Stimulated activated CD8-positive, alpha-beta memory T cell treated with anti-CD3 and anti-CD28 coated beads, Interleukin-15, amount 100 ng/mL, for 48 hours (primary cell): ENCODE measurements at places on chromosomes 11 and 22.

DNA sequence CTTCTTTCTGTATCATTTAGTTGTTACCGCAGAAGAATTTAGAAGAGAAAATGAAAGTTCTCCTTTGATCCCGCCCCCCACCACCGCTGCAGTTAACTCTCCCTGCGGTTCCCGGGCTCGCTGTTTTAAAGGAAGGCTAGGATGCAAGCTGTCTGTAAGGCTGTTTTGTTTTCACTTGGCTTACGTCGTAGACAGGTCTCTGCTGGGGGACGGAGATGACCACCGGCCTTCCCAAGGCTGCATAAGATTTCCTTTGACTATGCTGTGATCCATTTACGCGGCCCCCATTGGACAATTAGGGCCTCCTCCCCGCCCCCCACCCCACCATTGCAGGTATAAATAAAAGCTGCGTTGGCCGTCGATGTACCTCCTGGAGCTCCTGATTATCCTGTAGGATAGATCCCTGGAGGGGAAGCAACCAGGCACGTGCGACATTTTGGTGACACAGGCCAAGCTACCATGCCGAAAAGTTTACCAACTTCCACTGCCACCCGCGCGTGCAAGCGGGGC, 1.4 kb upstream of the CPT1A start:
- DNase-seq: no peak

DNA sequence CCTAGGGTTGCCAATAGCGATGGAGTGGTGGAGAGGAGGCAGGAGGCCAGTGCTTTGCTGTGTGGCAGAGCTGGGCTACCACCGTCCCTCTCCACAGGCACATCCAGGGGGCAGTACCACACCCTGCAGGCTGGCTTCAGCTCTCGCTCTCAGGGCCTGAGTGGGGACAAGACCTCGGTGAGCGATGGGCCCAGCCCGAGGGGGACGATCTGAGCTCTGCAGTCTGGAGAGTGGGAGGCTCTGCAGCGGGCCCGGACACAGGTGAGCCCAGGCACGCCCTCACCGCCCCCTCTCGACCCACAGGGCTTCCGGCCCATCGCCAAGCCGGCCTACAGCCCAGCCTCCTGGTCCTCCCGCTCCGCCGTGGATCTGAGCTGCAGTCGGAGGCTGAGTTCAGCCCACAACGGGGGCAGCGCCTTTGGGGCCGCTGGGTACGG, 2.5 kb downstream of the PKP3 start:
- DNase-seq: no peak

GRCh38 chr11:118128721-118129470, 23.7 kb downstream of the SCN4B start:
- no peak for DNase-seq

- no peak for DNase-seq
Measured at GRCh38 chr11:94090401-94090800, 38.2 kb upstream of the PANX1 start.

DNA sequence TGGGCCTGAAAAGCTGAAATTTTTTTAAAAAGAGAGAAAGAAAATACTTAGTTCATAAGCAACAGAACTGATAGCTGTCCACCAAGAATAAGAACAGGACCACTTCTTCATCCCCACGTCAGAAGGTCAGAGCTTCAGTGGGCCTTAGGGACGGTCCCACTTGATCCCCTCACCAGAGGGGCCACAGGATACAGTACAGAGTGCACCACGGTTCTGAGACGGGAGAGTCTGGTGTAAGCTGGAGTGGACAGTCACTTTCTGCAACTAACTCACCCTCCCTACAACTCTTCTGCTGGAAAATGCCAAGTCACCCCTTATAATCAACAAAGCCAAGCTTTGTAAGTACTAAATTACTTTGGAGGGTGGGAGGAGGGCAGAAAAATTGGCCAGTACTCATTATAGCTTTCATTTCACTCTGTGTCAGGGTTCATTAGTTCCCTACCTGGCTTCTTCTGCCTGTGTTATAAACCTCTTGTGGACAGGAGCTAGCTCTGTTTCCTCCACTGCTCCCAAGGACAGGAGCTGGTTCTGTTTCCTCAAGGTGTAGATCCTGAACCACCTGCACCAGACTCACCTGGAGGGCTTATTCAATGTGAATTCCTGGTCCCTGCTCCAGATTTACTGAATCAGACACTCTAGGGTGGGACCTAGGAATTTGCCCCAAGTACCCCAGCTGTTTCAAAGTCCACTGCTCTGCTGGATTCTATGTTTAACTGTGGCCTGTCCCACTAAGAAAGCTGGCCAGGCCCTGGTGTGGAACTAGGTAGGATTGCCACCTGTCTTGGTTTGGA, 39.6 kb downstream of the SCGB1A1 start:
- DNase-seq: no peak

DNA sequence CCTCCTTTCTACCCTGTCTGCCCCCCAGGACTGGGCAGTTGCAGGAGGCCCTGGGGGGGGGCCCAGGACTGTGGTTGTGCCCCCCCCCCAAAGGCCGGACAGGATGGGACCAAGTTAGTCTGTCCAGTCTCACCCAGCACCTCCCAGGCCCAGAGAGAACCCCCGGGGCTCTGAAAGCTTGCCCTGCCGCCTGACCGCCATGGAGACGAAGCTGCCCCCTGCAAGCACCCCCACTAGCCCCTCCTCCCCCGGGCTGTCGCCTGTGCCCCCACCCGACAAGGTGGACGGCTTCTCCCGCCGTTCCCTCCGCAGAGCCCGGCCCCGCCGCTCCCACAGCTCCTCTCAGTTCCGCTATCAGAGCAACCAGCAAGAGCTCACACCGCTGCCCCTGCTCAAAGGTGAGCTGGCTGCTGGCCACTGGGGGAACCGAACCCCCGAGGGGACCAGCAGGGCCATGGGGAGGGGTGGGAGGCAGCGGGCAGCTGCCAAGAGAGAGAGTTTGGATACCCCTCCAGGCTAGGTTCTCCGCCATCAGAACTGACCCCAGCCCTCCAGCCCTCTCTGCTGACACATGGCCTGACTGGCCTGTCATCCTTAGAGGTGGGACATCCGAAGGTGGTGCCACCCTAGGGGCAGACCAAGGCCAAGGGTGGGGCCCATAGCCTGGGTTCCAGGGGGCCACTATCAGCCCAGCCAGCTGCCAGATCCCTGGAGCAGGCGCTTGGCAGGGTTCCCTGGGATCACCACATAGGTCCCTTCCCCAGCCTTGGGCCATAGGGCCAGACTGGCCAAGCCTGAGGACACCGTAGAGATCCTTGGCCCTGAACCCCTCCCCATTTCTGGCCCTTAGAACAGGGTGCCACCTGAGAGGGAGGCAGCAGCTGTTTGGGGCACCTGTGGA, 1.3 kb downstream of the PPP2R5B start:
- DNase-seq: no peak

DNA sequence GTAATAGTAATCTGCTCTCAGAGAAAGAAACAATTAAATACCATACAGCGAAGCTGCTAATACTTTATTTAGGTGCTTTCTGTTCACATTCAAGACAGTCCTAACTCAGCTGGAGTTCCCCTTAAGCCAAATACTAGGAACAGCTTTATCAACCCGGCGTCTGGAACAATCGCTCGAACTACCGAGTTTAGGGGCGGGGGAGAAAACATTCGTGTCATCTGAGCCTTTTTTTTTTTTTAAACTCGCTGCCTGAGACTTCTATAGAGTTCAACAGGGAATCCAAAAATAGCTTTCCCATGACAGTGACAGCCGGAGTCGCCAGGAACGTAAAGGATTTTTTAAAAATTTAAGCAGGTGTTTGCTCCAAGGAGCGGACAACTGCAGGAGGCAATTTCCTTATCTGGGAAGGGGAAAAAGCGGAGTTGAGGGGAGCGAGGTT, 852 bp downstream of the TRAF6 start:
- no peak for DNase-seq

DNA sequence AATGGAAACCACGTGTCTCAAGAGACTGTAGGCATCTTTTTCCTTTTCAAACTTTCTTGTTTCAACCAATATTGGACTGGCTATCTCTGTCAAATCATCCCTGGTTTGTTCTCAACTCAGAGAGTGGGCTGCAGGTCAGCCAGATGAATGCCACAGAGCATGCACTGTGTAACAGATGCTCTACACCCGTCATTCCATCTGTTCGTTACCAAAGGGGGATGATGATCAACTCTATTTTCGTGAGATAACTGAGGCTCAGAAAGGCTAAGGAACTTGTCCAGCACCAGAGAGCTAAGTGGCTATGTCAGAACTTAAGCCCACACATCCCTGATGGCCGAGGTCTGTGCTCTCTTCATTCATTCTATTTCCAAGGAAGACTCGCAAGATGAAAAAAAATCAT, 42.1 kb downstream of the SLC1A2 start:
- DNase-seq: no peak

GRCh38 chr11:72639502-72640375, 34.5 kb downstream of the PDE2A start:
- DNase-seq: no peak

GRCh38 chr11:57979532-57980079, 44.1 kb upstream of the OR9Q1 start:
- DNase-seq: no peak

DNA sequence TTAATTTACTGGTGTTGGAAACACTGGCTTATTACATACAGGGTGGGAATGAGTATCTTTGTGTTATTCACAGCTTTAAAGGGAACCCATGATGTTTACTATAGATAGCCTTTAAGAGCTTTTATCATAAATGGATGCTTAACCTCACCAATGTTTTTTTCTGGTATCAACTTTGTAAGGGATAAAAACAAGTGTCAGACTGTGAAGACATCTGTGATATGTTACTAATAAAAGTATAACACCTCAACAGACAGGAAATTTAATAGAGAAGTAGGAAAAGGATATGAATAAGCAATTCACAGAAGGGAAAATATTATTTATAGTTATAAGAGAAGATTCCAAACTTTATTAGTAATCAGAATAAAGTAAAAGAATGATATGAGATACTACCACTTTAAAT, 46.3 kb downstream of the ACAT1 start:
- DNase-seq: no peak

GRCh38 chr11:116478205-116478604, 294.6 kb downstream of the BUD13 start:
- no peak for DNase-seq

- no peak for DNase-seq
Measured at GRCh38 chr22:39024519-39025308, 3.8 kb downstream of the APOBEC3D start.

GRCh38 chr11:112025707-112026106, 499 bp downstream of the DLAT start:
- DNase-seq: no peak

GRCh38 chr11:96090711-96091110, 166.8 kb upstream of the MTMR2 start:
- DNase-seq: no peak

DNA sequence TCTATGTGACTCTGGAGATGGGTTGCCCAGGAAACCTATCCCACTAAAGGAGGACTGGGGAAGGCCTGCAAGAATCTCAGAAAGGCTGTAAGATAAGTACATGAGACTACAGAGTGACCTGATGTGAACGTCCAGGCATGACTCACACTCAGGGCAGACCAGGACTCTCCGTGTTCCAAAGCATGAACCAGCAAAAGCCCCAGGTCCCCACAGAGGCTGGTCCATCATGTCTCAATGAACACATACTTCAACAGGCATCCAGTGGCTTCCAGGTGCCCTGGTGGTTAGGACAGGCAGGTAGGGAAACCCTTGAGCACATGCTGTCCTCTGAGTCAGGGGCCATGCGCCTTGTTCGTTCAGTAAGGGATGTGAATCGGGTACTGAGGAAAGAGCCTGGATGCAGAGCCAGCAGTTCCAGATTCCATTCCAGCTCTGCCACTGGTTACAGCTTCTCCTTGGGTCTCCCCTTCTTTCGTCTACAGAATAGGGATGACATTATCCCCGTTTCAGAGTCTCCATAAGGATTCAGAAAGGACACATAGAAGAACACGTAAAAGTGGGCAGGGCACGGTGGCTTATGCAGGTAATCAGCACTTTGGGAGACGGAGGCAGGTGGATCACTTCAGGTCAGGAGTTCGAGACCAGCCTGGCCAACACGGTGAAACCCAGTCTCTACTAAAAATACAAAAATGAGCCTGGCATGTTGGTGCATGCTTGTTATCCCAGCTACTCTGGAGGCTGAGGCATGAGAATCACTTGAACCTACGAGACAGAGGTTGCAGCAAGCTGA, 129.0 kb upstream of the TEAD1 start:
- no peak for DNase-seq

DNA sequence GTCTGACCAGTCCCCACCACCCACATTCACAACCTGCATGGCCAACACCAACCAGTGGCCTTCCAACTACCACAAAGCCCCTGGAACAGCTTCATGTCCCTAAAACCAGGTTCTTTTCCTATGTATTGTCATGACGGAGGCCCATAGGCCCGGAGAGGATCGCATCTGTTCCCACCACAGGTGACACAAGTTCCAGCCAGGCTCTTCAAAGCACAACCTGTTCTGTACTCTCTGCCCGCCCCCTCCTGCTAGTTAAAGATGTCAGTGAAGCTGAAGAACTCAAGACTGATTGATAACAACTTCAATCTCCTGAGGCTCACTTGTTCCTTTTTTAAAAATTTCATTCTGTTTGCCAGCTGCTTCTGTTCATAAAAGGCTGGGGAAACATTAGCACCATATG, 121.1 kb upstream of the GUCY1A2 start:
- DNase-seq: no peak

DNA sequence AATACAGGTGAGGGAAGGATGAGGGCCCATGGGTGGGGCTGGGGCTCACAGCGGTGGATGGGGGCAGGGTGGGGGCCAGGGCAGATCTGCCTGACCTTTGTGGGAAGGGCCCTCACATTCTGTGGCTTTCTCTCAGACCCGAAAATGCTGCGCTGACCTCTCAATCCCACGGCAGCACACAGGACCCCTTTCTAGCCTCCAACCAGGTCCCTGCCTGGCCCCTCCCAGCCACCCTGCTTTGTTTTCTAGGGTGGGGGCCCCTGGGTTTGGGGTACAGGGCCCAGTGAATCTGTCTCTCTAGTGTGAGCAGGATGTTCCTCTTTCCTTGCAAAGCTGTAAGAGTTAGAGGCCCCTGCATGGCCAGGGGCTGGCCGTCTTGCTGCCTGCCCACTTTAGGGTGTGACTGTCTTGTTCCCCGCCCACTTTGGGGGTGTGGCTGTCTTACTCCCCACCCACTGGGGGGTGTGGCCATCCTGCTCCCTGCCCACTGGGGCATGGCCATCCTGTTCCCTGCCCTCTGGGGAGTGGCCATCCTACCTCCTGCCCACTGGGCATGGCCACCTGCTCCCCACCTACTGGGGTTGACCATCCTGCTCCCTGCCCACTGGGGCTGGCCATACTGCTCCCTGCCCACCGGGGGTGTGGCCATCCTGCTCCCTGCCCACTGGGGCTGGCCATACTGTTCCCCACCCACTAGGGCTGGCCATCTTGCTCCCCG, 11.5 kb downstream of the PARVG start:
- no peak for DNase-seq

DNA sequence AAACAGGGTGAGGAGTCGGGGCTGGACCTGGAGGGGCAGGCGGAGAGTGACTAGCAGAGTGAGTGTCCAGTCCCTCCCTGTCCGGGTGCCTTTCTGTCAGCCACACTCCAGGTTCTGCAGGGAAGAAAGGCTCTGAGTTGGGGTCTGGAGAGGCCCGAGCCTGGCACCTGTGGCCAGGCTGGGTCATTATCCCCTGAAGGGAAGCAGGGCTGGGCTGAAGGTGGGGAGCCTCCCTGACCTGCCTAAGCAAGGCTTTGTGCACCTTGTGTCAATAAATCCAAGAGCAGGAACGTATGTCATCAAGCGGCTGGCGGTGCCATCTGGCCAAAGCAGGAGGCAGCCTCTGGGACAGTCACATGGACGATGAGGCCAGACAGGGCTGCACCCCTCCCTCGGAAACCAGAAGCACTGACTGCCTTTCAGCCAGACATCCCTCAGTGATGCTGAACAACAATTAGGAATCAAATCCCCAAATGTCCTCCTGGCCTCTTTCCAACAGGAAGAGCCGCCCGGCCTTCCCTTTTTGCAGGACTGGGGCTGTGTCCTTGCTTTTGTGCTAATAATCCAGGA, 73.9 kb upstream of the FGF3 start:
- no peak for DNase-seq

- no peak for DNase-seq
Measured at GRCh38 chr11:64891880-64892279, 13.5 kb upstream of the EHD1 start.
